ENCODE measurements at places on chromosomes 13 and 19.

- no peak overlapping the region for H3K4me3 ChIP-seq
- no peaks in the 10 kb centered on the region for H3K36me3 ChIP-seq
- no peaks in the 10 kb centered on the region for H3K4me1 ChIP-seq
- no peak overlapping the region for H3K27ac ChIP-seq
- peaks cover 3% of the 10 kb centered on the region for H3K27me3 ChIP-seq
Observed at GRCh38 chr13:110351636-110352420, 44.7 kb downstream of the COL4A2 start.

DNA sequence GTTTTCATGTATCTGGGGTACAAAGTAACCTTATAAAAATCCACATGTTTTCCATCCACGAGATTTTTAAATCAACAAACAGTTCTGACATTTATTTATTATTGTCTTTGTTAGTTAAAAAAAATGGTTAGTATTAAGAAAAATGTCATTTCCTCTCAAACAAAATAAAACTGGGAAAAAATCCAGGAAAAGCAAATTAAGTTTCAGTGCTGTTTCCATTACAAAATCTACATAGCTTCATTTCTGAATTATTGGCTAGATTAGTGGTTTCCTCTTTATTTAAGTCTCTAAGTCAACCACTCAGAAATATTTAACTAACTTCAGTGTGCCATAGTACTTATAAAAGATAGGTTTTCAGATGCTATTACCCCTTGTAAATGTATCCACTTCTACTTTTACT is 49.1 kb downstream of the MZT1 start:
- H3K27me3 ChIP-seq = no peaks in the 10 kb centered on the region
- H3K4me3 ChIP-seq = no peak overlapping the region
- H3K4me1 ChIP-seq = no peaks in the 10 kb centered on the region
- no peak overlapping the region for H3K27ac ChIP-seq
- H3K36me3 ChIP-seq = no peaks in the 10 kb centered on the region
- no peak for DNase-seq

DNA sequence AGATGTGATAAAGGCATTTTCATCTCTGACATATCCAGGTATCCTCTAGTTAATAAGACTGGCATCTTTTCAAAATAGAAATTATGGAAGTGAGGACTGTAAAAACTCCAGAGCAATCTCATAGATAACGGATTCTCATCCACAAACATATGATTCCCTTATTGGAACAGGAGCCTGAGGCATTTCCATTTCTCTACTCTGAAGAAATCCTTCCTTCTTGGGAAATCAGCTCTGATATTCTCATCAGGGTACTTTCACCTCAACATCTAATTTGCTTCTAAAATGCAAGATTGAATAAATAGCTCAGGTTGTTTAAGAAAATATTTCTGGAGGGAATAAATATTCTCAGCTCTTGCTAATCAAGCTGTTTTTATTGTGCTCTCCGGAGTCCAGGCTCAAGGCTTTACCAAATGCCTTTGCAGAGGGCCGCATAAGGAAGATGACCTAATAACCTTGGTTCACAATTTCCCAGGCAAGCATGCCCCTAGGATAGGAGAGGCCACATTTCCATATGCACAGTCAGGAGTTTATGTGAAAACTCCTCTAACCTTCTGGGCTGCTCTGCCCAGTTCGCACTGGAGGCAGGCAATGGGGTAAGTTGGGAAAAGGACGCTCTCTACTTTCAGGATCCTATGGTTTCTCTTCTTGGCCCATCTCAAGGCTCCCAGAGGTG is 44.0 kb upstream of the RFC3 start:
- H3K4me3 ChIP-seq = no peak overlapping the region
- H3K27me3 ChIP-seq = no peaks in the 10 kb centered on the region
- no peaks in the 10 kb centered on the region for H3K36me3 ChIP-seq
- no peaks in the 10 kb centered on the region for H3K4me1 ChIP-seq

- no peak overlapping the region for H3K27ac ChIP-seq
- H3K27me3 ChIP-seq = peaks cover 34% of the 10 kb centered on the region
- H3K4me3 ChIP-seq = no peak overlapping the region
- H3K4me1 ChIP-seq = peaks cover 74% of the 10 kb centered on the region
- peaks cover 9% of the 10 kb centered on the region for H3K36me3 ChIP-seq
Observed at GRCh38 chr19:48392860-48393558, 459 bp upstream of the GRIN2D start.

- no peaks in the 10 kb centered on the region for H3K36me3 ChIP-seq
- H3K27me3 ChIP-seq = no peaks in the 10 kb centered on the region
- DNase-seq = no peak
- no peak overlapping the region for H3K27ac ChIP-seq
- H3K4me1 ChIP-seq = no peaks in the 10 kb centered on the region
- no peak overlapping the region for H3K4me3 ChIP-seq
Observed at GRCh38 chr13:102904408-102904862, 58.6 kb downstream of the ERCC5 start.

DNA sequence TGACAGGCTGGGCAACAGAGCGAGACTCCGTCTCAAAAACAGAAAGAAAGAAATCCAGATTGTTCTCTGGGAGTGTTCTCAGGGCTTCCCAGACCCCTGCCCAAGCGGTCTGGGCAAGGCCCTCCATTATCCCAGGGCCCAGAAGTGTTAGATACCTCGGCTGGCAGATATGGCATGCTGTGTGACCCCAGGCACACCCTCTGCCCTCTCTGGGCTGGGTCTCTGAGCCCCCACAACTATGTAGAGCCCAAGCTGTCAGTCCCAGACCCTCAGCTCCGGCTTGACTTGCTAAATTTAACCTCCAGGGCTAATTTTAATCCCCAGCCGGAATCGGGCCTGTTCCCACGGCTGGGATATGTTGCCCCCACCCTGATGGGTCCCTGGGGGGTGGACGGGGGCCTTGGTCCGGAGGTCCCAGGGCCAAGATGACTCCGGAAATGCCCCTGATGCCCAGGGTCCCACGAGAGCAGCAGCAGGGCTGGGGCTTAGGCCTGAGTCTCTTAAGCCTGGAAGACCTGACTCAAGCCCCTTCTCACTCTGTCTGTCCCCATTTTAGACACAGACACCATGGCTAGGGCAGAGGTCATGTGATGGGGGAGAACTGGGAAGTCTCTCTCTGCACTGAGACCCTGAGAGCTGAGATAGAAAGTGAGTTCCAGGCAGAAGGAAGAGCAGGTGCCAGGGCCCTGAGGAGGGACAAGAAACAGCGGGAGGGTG is 14.5 kb upstream of the TMEM161A start:
- no peak overlapping the region for H3K4me3 ChIP-seq
- no peaks in the 10 kb centered on the region for H3K27me3 ChIP-seq
- peaks cover 13% of the 10 kb centered on the region for H3K36me3 ChIP-seq
- DNase-seq = no peak
- H3K4me1 ChIP-seq = no peaks in the 10 kb centered on the region

DNA sequence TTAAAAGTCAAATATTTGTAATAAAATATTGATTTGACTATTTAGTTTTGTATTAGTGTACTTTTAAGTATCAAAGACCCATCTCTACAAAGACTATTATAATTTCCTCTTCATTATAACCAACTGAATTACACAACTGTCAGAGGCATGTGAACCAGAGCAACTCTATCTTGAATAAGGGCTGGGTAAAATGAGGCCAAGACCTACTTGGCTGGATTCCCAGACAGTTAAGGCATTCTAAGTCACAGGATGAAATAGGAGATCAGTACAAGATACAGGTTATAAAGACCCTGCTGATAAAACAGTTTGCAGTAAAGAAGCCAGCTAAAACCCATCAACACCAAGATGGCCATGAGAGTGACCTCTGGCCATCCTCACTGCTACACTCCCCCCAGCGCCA is 36.2 kb upstream of the ATP12A start:
- no peak overlapping the region for H3K27ac ChIP-seq
- H3K4me1 ChIP-seq = no peaks in the 10 kb centered on the region

DNA sequence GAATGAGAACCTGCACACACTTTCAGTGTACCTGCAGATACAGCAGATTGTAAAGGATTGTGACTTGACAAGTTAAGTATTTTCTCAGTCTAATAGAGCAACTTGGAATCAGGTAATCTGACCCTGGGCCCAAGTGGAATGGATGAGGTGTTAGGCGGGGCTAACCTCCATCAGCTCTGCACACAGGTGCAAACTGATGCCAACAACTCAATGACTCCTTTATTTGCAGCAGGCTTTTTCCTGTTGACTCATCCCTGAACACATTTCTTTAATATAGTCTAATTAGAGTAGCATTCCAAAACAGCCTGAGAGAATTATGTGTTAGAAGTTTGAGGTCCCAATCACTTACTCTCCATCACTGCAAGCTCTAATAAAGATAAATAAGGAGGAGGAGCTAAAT is 48.8 kb downstream of the TPT1 start:
- H3K27ac ChIP-seq = no peak overlapping the region
- no peak overlapping the region for H3K4me3 ChIP-seq
- peaks cover 6% of the 10 kb centered on the region for H3K36me3 ChIP-seq
- H3K27me3 ChIP-seq = no peaks in the 10 kb centered on the region
- DNase-seq = no peak
- H3K4me1 ChIP-seq = peaks cover 16% of the 10 kb centered on the region

GRCh38 chr13:37953696-37954095 is 84.1 kb upstream of the TRPC4 start:
- no peak overlapping the region for H3K4me3 ChIP-seq
- H3K27ac ChIP-seq = no peak overlapping the region
- H3K4me1 ChIP-seq = no peaks in the 10 kb centered on the region
- H3K27me3 ChIP-seq = no peaks in the 10 kb centered on the region
- no peaks in the 10 kb centered on the region for H3K36me3 ChIP-seq
- no peak for DNase-seq

GRCh38 chr13:97324115-97324514 is 102.0 kb downstream of the MBNL2 start:
- DNase-seq = no peak
- H3K36me3 ChIP-seq = no peaks in the 10 kb centered on the region
- H3K27me3 ChIP-seq = no peaks in the 10 kb centered on the region
- H3K4me1 ChIP-seq = no peaks in the 10 kb centered on the region

GRCh38 chr19:2905918-2906519 is 5.3 kb downstream of the ZNF57 start:
- no peak overlapping the region for H3K4me3 ChIP-seq
- no peaks in the 10 kb centered on the region for H3K27me3 ChIP-seq
- DNase-seq = no peak
- peaks cover 11% of the 10 kb centered on the region for H3K4me1 ChIP-seq
- no peaks in the 10 kb centered on the region for H3K36me3 ChIP-seq

DNA sequence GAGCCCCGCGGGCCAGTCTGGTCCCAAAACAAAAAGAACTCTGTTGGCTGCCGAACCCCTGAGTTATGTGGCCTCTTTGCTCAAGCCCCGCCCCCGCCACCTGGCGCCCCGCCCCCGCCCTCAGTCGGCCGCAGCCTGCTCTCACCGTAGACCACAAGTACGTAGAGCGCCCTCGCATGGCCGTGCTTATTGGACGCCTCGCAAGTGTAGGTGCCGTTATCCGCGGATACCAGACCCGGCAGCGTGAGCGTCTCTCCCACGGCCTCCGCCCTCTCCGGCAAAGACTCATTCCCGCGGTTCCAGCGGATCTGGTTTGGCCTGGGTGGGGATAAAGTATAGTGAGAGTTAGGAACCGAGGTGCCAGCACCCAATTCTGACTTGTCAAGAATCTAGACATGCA is 5.5 kb upstream of the ZNF428 start:
- H3K4me1 ChIP-seq = peaks cover 27% of the 10 kb centered on the region
- H3K27me3 ChIP-seq = no peaks in the 10 kb centered on the region
- no peak overlapping the region for H3K27ac ChIP-seq
- H3K36me3 ChIP-seq = no peaks in the 10 kb centered on the region
- peak; percentile 86 for DNase-seq

DNA sequence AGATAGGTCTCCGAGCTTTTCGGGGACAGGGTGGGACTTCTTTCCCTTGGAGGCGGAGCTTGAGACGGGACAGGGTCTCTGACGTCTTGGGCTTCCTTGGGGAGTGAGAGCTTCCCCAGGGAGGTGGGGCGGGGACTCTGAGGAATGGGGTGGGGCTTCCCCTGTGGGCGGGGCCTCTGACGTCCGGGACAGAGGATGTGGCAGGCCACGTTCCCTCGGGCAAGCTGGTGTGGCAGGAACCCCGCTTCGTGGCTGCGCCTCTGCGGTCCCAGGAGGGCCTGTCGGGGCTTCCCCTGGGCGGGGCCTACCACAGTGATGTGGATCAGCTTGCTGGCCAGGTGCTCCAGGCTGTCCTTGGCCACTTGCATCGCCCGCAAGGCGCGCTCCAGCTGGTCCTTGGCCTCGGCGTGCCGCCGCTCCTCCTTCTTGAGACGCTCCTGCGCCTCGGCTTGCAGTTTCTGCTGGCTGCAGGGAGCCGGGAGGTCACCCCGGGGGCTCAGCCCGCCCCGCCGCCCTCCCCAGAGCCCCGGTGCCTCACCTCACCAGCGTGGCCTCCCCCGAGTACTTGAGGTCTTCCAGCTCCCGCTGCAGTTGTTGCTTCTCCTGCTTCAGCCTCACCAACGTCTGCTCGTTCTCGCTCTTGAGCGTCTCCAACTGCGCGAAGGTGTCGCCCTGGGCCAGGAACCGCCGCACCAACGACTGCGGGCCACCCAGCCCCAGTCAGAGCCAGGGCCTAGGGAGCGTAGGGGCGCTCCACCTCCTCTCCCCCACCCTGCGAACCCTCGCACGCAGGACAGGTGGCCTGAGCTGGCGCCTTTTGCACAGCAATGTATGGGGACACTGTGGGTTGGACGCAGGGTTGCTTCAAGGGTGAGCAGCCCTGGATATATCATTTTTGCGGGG is 3.3 kb upstream of the RGL3 start:
- peaks cover 57% of the 10 kb centered on the region for H3K27me3 ChIP-seq
- H3K4me1 ChIP-seq = peaks cover 52% of the 10 kb centered on the region
- peak; percentile 53 for DNase-seq
- H3K4me3 ChIP-seq = peak overlapping the region; percentile 37
- no peak overlapping the region for H3K27ac ChIP-seq
- no peaks in the 10 kb centered on the region for H3K36me3 ChIP-seq

DNA sequence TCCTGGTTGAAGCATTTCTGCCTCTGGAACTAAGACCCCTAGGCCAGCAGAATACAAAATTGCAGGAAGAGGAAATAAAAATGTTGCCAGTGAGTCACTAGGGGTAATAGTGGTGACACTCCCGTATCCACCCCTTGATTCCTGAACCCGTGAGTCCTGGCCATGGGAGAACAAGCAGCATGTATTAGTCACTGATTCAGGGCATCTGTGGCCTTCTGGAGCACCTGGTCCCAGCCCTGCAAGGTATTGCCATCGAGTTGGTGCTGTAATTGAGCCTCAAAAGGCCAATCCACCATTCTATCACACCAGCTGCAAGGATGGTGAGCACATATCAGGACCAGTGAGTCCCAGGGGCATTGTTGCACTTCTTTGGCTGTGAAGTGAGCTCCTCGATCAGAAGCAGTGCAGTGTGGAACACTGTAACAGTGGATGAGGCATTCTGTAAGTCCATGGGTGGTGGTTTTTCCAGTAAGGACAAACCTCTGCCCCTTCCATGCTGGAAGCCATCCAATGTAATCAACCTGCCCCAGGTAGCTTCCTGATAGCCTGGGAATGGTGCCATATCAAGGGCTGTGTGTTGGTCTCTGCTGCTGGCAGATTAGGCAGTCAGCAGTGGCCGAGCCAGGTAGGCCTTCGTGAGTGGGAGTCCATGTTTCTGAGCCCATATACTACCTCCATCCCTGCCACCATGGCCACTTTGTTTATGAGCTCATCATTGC is 39.6 kb downstream of the C1QTNF9 start:
- no peaks in the 10 kb centered on the region for H3K36me3 ChIP-seq
- no peaks in the 10 kb centered on the region for H3K4me1 ChIP-seq
- no peaks in the 10 kb centered on the region for H3K27me3 ChIP-seq
- H3K27ac ChIP-seq = no peak overlapping the region
- no peak for DNase-seq
- no peak overlapping the region for H3K4me3 ChIP-seq
